ENCODE measurements at places on chromosomes 3 and 15.
A peak's percentile ranks its signal among the peaks of the same experiment; 100 is the strongest.

GRCh38 chr15:101660005-101660404, 7.8 kb upstream of the TM2D3 start:
- no peaks in the 10 kb centered on the region for H3K36me3 ChIP-seq
- peaks cover 4% of the 10 kb centered on the region for H3K4me1 ChIP-seq
- DNase-seq: no peak
- no peak overlapping the region for H3K4me3 ChIP-seq

GRCh38 chr3:148970271-148970670, 21.1 kb upstream of the GYG1 start:
- no peak overlapping the region for H3K27ac ChIP-seq
- peaks cover 2% of the 10 kb centered on the region for H3K4me1 ChIP-seq
- H3K36me3 ChIP-seq: no peaks in the 10 kb centered on the region
- no peak overlapping the region for H3K4me3 ChIP-seq

GRCh38 chr15:39396979-39397615, 183.8 kb upstream of the THBS1 start:
- H3K4me1 ChIP-seq: no peaks in the 10 kb centered on the region
- H3K27me3 ChIP-seq: peaks cover 8% of the 10 kb centered on the region
- no peaks in the 10 kb centered on the region for H3K36me3 ChIP-seq
- no peak for DNase-seq

DNA sequence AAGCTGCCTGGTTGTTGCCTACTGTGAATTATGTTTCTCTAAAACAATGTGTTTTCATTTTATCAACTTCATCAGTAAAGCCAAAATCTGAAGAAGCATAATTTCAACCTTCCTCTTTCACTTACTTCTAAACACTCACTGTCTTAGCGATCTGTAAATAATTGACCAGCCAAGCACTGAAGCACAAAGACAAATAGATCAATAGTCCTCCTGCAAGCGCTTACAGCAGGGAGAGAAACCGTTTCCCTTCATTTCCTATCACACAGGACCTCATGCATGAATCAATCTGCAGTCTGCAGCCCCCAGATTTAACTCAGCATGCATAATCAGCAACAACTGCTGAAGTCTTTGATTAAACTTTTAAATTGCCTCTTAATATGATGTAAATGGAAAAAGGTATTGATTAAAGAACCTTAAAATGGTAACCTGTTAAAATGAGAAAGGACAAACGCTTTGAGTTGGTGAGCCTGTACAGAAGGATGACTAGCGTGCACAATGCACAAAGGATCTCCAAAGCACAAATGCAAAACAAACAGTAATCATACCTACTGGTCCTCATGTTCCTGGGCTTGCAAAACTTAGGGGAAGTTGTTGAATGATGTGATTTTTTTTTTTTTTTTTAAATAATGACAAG, 370.2 kb upstream of the ZNF385D start:
- no peak overlapping the region for H3K27ac ChIP-seq
- no peaks in the 10 kb centered on the region for H3K36me3 ChIP-seq
- no peaks in the 10 kb centered on the region for H3K27me3 ChIP-seq

GRCh38 chr15:42444415-42445063, 46.4 kb downstream of the ZNF106 start:
- peaks cover 18% of the 10 kb centered on the region for H3K36me3 ChIP-seq
- H3K27ac ChIP-seq: no peak overlapping the region
- no peaks in the 10 kb centered on the region for H3K4me1 ChIP-seq
- H3K27me3 ChIP-seq: no peaks in the 10 kb centered on the region
- no peak for DNase-seq

DNA sequence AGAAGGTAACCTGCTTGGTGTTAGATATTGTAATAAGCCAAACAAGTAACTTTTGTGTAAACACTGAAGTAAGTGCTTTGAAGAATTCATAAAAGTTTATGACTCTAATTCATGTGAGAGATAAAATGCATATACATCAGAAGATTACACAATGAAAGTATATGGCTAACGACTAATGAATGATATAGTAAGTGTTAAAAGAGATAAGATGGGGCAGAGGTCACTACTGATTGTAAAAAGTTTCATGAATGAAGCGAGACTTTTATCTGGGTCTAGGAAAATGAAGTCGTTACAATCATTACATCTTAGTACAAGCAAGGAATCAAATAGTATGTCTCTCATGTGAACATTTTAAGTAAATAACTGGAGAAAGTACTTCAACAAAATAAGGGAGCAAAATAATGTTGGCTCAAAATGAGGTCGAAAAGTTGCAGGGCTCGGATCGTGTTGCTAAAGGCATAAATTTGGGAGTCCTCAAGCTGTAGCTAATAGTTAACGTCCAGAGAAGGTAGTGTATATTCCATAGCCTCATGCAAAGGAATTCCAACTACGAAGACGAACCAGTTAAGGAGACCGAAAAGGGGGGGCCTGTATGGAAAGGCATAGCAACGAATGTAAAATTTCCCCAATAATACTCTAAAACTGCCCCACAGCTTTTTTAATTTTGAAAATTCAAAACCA, 984 bp upstream of the DUT start:
- peaks cover 31% of the 10 kb centered on the region for H3K4me1 ChIP-seq
- no peaks in the 10 kb centered on the region for H3K27me3 ChIP-seq
- H3K27ac ChIP-seq: peak overlapping the region; percentile 97
- peak overlapping the region; percentile 95 for H3K4me3 ChIP-seq

DNA sequence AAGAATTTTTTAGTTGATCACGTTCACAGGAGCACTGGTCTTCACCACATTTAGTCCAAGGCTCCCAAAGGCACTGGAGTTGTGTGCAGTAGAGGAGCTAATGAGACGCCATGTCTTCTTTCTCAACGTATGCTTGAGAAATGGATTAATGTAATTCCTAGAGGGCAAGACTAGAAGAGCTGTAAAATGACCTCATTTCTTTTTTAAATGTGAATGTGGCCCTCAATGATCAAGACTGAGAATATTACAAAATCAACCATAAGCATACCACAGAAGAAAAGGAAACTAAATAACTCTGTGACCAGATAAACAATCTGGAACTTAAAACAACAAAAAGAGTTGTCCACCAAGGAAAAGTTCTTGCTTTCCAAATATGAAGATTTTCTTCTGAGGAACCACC, 112.1 kb upstream of the THBS1 start:
- no peaks in the 10 kb centered on the region for H3K4me1 ChIP-seq
- H3K27ac ChIP-seq: no peak overlapping the region
- peaks cover 2% of the 10 kb centered on the region for H3K27me3 ChIP-seq
- no peak for DNase-seq
- H3K4me3 ChIP-seq: no peak overlapping the region
- no peaks in the 10 kb centered on the region for H3K36me3 ChIP-seq

DNA sequence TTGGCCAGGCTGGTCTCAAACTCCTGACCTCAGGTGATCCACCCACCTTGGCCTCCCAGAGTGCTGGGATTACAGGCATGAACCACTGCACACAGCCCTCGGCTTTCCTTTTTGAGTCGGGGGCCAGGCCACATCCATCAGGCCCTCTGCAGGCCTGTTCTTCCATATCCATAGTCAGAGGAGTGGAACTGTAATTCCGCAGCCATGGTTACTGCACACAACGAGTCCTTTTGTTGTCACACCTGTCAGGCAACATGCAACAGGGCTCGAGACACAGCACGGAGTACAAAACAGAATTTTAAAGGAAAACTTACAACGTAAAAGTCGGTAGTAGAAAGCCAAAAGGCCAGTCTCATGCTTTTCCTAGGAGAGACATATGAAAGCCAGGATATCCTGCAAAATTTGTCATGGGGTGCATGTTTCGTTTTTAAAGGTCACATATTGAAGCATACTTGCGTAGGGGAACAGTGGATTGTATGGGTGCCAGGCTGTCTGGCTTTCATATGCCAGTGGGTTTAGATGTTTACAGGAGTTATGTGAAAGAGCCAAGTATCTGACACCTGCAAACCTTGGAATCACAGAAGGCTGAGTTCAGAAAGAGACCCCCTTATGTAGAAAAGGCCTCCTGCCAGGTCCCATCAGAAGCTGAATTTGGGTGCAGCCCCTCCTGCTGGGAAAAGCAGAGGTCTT, 63.2 kb upstream of the LPP start:
- no peaks in the 10 kb centered on the region for H3K36me3 ChIP-seq
- no peaks in the 10 kb centered on the region for H3K27me3 ChIP-seq

- no peak for DNase-seq
- no peaks in the 10 kb centered on the region for H3K27me3 ChIP-seq
- H3K27ac ChIP-seq: no peak overlapping the region
- H3K4me1 ChIP-seq: peaks cover 48% of the 10 kb centered on the region
- H3K36me3 ChIP-seq: no peaks in the 10 kb centered on the region
These were observed 152.8 kb upstream of the TBL1XR1 start for GRCh38 chr3:177350121-177350520.

DNA sequence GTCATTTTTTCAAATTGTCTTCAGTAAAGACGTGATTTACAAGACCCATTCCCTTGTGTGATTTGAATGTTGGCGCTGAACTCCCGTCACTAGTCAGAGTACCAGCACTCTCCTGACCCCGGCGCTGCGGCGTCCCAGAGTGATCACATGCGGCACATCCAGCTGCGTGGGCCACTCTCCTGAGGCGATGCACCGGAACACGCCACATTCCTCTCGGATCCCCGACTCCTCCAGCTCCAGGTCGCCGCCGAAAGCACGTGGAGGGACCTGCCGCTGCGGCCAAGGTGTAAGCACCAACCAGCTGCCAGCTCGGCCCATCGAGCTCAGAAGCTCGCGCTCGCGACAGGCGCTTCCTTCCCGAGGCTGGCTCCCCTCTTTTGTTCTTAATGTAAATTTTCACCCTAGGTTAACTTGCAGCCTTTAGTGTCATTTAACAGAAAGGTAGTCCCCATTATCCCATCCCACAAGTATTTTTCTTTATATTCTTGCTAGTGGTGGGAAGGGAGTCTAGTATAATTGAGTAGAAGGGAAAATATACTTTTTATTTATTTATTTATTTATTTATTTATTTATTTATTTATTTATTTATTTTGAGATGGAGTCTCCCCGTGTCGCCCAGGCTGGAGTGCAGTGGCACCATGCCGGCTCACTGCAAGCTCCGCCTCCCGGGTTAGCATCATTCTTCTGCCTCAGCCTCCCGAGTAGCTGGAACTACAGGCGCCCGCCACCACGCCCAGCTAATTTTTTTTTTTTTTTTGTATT, 61.7 kb upstream of the VGLL3 start:
- no peaks in the 10 kb centered on the region for H3K4me1 ChIP-seq
- no peak overlapping the region for H3K4me3 ChIP-seq
- peaks cover 2% of the 10 kb centered on the region for H3K27me3 ChIP-seq
- no peaks in the 10 kb centered on the region for H3K36me3 ChIP-seq

- H3K27me3 ChIP-seq: no peaks in the 10 kb centered on the region
- H3K27ac ChIP-seq: peak overlapping the region; percentile 81
- no peaks in the 10 kb centered on the region for H3K36me3 ChIP-seq
- peak overlapping the region; percentile 27 for H3K4me3 ChIP-seq
- DNase-seq: peak; percentile 60
These were observed 525.8 kb upstream of the PROK2 start for GRCh38 chr3:72310419-72311380.

- no peaks in the 10 kb centered on the region for H3K27me3 ChIP-seq
- no peak for DNase-seq
- no peak overlapping the region for H3K4me3 ChIP-seq
- H3K27ac ChIP-seq: no peak overlapping the region
These were observed 94.6 kb downstream of the FILIP1L start for GRCh38 chr3:100019719-100020118.

- H3K27ac ChIP-seq: no peak overlapping the region
- no peak overlapping the region for H3K4me3 ChIP-seq
- peaks cover 4% of the 10 kb centered on the region for H3K27me3 ChIP-seq
- peaks cover 24% of the 10 kb centered on the region for H3K4me1 ChIP-seq
These were observed 1.8 kb upstream of the CCR9 start for GRCh38 chr3:45884368-45885201.

GRCh38 chr3:79968418-79968817, 200.6 kb upstream of the ROBO1 start:
- no peak overlapping the region for H3K27ac ChIP-seq
- H3K4me1 ChIP-seq: no peaks in the 10 kb centered on the region
- H3K4me3 ChIP-seq: no peak overlapping the region
- DNase-seq: no peak
- no peaks in the 10 kb centered on the region for H3K27me3 ChIP-seq

DNA sequence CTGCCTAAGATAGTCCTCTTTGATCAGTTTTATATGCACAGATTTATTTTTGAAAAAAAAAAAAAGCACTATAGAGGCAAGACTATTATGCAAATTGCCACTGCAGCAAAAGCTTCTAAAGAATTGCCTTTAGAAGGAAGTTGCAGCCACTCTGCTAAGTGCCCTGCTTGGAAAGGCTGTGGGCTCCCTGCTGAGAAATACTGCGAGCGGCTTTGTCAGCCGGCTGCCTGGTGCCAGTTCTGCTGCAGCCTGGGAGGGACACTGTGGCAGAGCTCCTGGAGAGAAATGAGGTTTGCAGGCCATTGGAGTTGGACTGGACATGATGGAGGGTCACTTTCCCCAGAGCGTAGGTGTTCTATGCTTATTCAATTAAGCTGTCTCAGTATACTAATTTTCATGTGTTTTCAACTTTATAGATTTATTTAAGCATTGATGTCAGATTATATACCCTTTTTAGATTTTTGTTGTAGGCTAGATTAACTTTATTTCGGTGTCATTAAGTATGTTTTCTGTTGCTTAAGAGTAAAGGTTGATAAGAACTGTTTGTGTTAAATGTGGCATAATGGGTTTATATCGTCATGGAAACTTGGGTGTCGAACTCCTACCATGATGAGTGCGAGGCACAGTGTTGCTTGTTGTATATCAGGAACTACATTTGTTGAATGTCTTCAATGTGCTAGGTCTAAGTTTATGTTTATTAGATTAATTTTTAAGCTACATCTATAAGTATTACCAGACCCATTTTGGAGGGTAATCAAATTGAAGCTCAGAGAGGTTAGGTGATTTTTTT, 6.6 kb downstream of the MAP2K5 start:
- peaks cover 22% of the 10 kb centered on the region for H3K4me1 ChIP-seq
- H3K27ac ChIP-seq: no peak overlapping the region
- H3K27me3 ChIP-seq: no peaks in the 10 kb centered on the region
- no peak overlapping the region for H3K4me3 ChIP-seq

GRCh38 chr3:71101014-71101413, 482.5 kb downstream of the FOXP1 start:
- peaks cover 7% of the 10 kb centered on the region for H3K36me3 ChIP-seq
- no peaks in the 10 kb centered on the region for H3K27me3 ChIP-seq
- no peak for DNase-seq
- H3K4me1 ChIP-seq: peaks cover 89% of the 10 kb centered on the region

- H3K36me3 ChIP-seq: no peaks in the 10 kb centered on the region
- H3K4me1 ChIP-seq: no peaks in the 10 kb centered on the region
- no peak overlapping the region for H3K27ac ChIP-seq
- no peak overlapping the region for H3K4me3 ChIP-seq
- DNase-seq: no peak
These were observed 410.5 kb downstream of the UNC13C start for GRCh38 chr15:54388746-54389145.

- H3K4me1 ChIP-seq: no peaks in the 10 kb centered on the region
- no peak overlapping the region for H3K27ac ChIP-seq
- peak; percentile 60 for DNase-seq
- H3K36me3 ChIP-seq: no peaks in the 10 kb centered on the region
- peaks cover 21% of the 10 kb centered on the region for H3K27me3 ChIP-seq
- no peak overlapping the region for H3K4me3 ChIP-seq
These were observed 19.7 kb downstream of the TM4SF4 start for GRCh38 chr3:149494022-149494758.

GRCh38 chr15:28286031-28286430, 35.9 kb downstream of the HERC2 start:
- no peak overlapping the region for H3K4me3 ChIP-seq
- no peaks in the 10 kb centered on the region for H3K27me3 ChIP-seq
- H3K4me1 ChIP-seq: peaks cover 9% of the 10 kb centered on the region
- no peak for DNase-seq

- no peak for DNase-seq
- no peak overlapping the region for H3K4me3 ChIP-seq
- no peak overlapping the region for H3K27ac ChIP-seq
- no peaks in the 10 kb centered on the region for H3K36me3 ChIP-seq
These were observed 32.4 kb upstream of the ALCAM start for GRCh38 chr3:105334138-105334882.
